Right ventricle myocardium inferior (tissue), 1 donor: ENCODE measurements at places on chromosomes 6 and 20. TPM values are rescaled to one million over a fixed set of nuclear protein-coding genes. Genes with fewer than 3 reads are reported as not detected.
A peak's percentile ranks its signal among the peaks of the same experiment; 100 is the strongest.

- no peak for DNase-seq
Observed at GRCh38 chr20:47531458-47531857, 29.8 kb downstream of the NCOA3 start.

- peak; percentile 20 for DNase-seq
Observed at GRCh38 chr20:3235666-3236324, 3.2 kb downstream of the SLC4A11 start.

- no peak for DNase-seq
Observed at GRCh38 chr20:43558412-43559146, at the start of gene SGK2. TSS of gene SGK2 (plus strand) at chr20:43559027. CDS start at chr20:43566496, 7,469 bp downstream.

Gene VIP
- 0.41 TPM for total RNA-seq

DNA sequence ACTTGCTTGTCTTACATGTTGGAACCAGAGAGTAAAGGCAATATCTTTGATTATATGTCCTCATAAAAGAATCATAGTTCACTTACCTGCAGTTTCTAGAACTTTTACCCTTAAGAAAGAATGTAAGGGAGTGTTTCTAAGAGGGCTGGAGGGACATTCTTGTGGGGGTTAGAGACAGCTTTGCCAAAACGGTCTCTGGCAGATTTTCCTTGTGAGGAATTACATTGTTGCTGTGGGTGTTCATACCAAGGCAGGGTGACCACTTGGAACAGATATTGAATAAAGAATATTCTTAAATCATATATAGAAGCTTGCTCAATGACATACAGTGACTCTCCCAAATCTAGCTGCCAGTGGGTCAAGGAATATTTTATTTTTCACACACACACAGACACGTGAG is 517.6 kb upstream of the SOX4 start:
- DNase-seq: no peak

DNA sequence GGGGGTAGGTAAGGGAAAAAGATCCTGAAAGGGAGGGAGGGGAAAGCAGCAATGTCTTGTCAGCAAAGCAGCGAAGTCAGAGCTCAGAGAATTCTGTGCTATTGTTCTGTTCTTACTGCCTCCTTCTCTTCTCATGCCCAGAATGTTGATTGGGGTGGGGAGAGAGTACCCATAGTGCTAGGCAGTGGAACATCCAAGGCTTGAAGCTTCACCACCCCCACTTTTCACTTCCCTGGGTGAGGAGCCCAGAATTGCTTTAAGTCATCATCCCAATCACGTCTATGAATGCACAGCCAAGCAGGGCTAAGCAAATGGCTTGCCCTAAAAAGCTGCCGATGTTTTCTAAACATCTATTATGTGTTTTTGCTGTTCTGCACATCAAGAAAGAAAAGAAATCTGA is 16.5 kb downstream of the REPS1 start:
- DNase-seq: no peak

GRCh38 chr6:29941471-29941870 is 861 bp upstream of the HLA-A start:
- no peak for DNase-seq

DNA sequence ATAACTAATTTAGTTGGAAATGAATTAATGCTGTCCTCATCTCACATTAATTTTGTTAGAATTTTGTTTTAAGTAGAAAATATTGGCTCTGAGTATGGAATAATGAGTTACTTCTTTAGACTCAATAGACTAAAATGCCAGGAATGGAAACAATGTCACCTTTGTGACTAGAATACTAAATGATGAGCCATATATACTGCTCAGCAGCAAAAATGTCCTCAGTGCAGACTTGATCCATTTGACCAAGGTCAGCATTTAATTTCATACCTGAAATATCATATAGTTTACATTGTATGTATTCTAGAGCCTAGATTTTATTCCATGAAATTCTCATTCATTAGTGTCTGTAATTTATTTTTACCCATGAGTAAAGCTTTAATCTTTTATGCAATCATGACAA is 217.7 kb downstream of the ADGRB3 start:
- DNase-seq: no peak

GRCh38 chr6:52363228-52363867 is 1.4 kb downstream of the PAQR8 start:
- no peak for DNase-seq

Gene UBE2C
- 1.7 TPM for total RNA-seq

- DNase-seq: no peak
Observed at GRCh38 chr6:132936646-132937045, 122.3 kb downstream of the RPS12 start.

Gene TAP1
- total RNA-seq: 19.1 TPM

DNA sequence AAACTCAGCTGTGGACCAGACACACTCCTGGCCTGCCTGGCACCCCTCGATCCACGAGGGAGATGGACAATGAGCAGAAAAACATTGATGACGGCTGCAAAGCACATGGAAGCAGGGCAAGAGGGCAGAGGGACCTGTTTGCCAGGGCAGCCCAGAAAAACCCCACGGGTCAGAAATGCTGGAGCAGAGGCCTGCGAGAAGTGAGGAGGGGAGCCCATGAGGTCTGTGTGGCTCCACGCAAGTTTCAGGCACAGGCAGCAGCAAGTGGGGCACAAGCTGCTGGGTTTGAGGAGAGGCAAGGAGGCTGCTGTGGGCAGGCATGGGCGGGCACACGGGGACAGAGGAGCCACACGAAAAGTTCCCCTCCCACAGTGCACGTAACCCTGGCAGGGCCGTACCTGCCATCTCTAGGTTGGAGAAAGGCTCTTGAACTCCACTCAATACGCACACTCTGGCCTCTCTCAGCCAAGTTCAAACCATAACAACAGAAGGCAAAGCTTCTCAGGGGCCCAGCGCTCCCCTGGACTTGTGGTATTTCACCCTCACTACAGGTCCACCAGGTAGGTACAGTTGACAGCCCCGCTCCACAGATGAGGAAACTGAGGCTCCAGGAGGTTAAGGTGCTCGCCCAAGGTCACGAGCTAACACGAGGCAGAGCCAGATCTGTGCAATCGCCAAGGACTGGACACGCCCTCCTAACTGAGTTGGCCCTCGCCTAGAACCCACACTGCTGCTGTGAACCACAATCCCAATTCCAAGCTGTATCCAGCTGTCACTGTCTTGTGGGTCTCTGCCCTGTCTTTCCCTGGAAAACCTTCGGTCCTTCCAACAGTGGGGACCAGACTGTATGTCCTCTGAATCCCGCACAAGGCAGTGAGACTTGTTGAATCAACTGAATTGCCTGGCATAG is 108.2 kb downstream of the NOL4L start:
- DNase-seq: peak; percentile 42

- no peak for DNase-seq
Observed at GRCh38 chr6:56838965-56839364, 115.9 kb upstream of the BEND6 start.

GRCh38 chr6:153032255-153032882 is 29.9 kb upstream of the MTRF1L start:
- DNase-seq: no peak

GRCh38 chr20:11483697-11484096 is 434.0 kb upstream of the BTBD3 start:
- no peak for DNase-seq

DNA sequence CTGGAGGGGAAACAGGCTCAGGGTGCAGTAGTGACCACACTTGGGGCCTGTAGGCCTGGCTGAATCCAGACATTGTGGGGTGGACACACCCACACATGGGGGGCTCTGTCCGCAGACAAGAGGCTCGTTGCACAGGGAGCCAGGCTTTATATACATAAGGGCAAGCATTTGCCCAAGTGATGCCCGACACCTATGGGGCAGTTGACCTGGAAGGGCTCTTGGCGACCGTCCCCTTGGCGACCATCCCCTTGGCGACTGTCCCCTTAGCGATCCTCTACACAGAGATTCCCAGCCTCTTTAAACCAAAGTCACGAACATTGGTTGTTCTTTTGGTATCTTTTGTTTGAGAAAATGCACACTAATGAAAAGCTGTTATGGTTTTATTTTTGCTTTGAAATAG is 2.7 kb downstream of the TOX2 start:
- DNase-seq: no peak

DNA sequence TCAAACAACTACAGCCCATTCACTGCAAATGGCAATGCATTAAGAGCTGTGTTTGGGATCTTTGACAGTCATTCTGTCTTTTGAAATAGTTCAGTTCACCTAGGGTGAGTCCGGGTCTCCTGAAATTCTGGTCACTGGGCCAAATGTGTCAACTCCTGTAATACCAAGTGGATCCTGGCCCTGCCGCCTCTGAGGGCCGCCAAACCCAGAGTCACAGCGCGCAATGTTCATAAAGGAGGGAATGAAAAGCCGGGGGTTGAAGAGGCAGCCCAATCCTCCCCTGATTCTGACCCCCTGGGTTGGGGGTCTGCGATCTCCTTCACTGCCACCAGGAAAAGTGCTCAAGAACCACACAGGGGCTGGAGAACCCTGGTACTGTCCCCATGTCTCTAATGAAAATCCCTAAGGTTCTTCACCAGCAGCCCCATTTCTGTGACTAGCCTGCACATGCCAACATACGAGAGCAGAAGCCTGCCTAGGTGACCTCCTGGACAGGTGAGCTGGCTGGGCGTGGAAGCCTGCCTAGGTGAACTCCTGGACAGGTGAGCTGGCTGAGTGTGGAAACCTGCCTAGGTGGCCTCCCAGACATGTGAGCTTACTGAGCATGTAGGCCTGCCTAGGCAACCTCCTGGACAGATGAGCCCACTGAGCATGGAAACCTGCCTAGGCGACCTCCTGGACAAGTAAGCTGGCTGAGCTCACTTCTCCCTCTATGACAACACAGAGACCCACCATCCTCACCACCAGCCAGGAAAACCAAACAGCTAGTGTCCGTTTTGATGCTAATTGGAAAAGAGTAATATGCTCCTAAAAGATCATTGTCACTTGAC is 16.1 kb upstream of the APMAP start:
- DNase-seq: no peak

DNA sequence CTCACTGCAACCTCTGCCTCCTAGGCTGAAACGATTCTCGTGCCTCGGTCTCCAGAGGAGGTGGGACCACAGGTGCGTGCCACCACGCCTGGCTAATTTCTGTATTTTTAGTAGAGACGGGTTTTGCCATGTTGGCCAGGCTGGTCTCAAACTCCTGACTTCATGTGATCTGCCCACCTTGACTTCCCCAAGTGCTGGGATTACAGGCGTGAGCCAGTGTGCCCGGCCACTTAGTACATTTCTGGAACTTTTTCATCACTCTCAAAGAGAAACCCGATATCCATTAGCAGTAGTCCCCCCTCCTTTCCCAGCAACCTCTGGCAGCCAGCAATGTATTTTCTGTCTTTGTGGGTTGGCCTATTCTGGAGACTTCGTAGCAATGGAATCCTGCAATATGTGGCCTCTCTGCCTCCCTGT is 109.8 kb downstream of the JARID2 start:
- no peak for DNase-seq

GRCh38 chr20:57445774-57446173 is 54.6 kb downstream of the RBM38 start:
- DNase-seq: no peak

Gene SLC26A8
- total RNA-seq: not detected

DNA sequence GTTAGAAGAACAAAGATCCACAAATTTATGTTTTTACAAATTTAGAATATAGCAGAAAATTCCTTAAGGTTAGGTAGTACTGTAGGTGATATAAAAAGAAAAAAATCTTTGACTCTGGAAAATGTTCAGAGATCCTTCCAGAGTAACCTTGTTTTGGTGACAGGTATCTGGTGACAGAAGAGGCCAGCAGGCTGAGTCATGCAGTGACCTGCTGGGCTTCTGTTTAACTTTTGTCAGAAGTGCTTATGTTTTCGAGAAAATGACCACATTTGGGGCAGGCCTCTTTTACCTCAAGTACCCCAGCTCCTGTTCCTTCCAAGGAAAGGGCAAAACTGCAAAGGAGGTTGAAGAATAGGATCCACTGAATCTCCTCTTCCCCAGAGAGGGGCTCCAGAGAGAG is 10.5 kb upstream of the CLDN20 start:
- no peak for DNase-seq

- no peak for DNase-seq
Observed at GRCh38 chr6:106735136-106735633, 105.8 kb downstream of the QRSL1 start.

Gene SIRPB1
- total RNA-seq: 0.68 TPM

Gene RNGTT
- 7.0 TPM for total RNA-seq

Gene NSFL1C
- 51.6 TPM for total RNA-seq

GRCh38 chr6:70424291-70424690 is 11.0 kb downstream of the FAM135A start:
- DNase-seq: no peak

- DNase-seq: no peak
Observed at GRCh38 chr20:47126709-47127108, 229.8 kb downstream of the ZMYND8 start.

- DNase-seq: no peak
Observed at GRCh38 chr6:158680015-158680414, 30.2 kb downstream of the SYTL3 start.

DNA sequence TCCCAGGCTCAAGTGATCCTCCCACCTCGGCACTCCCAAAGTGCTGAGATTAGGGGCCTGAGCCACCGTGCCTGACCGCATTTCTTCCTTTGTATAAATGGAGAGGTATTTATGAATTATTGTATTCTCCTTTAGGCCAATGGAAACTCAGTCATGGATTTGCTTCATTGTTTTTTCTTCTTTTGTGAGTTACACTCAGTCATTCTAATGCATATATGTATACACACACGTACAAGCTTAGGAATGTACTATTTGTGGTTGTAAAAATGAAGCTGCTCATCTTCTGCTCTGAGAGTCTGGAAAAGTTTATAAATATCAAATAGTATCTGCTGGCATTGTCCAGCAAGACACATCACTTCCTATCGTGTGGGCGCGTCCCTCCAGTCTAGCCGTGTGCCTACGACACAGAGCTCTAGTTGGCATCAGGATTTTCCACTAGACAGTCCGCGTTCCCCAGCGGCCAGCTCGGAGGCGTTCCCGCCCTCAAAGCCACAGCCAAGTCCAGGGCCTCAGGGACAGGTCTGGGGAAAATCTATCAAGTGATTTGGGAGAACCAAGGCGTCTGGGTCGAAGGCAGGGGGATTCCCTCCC is 215.2 kb downstream of the NFATC2 start:
- DNase-seq: no peak

GRCh38 chr6:52489881-52490280 is 69.7 kb downstream of the EFHC1 start:
- DNase-seq: no peak

Gene RAB44
- total RNA-seq: 0.08 TPM

Gene AVP
- 0.84 TPM for total RNA-seq

Gene SLC13A3
- total RNA-seq: 0.30 TPM

DNA sequence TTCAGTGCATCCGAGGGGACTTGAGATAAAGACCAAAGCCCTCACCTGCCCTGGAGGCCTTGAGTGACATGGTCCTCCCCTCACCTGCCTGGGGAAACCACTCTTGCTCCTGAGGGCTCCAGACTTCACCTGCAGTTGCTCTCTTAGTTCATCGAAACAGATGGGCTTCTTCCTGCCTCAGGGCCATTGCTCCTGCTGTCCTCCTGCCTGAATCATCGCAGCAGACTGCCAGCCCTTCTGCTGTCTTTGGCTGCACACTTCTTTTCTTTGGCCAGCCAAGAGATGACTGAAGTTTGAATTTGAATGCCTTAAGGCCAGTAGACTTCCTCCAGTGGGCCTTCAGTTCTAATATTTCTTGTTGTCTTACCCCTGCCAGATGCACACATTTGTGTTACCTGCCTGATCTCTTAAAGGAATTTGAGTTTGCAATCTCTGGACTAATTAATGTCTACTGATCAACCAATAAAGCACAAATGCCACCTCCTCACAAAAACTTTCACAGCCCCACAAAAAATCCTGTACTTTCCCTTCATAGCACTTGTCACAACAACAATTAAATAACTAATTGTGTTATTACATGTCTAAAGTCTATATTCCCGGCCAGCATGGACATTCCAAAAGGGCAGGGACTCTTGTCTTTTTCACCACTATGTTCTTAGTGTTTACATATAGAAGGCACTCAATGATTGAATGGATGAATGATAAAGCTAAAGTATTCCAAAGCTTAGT is 56.7 kb upstream of the SGK1 start:
- DNase-seq: no peak

Gene MUC22
- total RNA-seq: 0.14 TPM
